Urothelium cell line (cell line): ENCODE measurements at places on chromosomes 2 and 18.

- DNase-seq = no peak
Measured at GRCh38 chr2:149012545-149012944, 26.0 kb upstream of the LYPD6B start.

DNA sequence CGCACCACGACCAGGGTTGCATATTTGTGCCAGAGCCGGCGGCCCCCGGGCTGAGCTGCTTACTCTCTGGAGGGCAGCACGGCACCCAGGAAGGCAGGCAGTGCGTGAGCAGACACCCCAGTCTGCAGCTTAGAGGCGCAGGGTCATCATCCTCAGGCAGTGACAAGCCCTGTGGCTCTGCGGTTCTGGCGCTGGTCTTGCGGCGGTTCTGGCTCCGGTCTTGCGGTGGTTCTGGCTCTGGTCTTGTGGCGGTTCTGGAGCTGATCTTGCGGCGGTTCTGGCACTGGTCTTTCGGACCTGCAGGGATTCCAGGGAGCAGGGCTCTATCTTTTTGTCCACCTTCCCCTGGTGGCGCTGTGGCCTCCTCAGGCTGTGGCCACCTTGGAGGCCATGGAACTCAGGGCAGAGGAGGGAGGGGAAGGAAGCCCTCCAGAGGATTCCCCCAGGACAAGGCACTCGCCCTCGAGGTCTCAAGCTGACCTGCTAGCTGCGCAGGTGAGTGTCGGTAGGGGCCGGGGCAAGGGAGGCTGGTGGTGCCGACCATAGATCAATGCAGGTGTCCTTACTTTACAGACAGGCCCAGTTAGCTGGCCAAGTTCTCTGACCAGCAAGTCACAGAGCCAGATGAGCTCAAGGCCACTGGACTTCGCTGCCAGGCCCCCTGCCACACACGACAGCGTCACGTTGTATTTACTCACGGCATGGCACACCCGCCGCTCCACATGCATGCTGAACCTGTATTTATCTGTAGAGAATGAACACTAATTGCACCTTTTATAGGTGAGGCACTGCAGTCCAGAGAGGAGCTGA lies 14.9 kb downstream of the ESPNL start:
- no peak for DNase-seq

- DNase-seq = peak; percentile 71
Measured at GRCh38 chr2:112626604-112627059, 19.1 kb upstream of the SLC20A1 start.

DNA sequence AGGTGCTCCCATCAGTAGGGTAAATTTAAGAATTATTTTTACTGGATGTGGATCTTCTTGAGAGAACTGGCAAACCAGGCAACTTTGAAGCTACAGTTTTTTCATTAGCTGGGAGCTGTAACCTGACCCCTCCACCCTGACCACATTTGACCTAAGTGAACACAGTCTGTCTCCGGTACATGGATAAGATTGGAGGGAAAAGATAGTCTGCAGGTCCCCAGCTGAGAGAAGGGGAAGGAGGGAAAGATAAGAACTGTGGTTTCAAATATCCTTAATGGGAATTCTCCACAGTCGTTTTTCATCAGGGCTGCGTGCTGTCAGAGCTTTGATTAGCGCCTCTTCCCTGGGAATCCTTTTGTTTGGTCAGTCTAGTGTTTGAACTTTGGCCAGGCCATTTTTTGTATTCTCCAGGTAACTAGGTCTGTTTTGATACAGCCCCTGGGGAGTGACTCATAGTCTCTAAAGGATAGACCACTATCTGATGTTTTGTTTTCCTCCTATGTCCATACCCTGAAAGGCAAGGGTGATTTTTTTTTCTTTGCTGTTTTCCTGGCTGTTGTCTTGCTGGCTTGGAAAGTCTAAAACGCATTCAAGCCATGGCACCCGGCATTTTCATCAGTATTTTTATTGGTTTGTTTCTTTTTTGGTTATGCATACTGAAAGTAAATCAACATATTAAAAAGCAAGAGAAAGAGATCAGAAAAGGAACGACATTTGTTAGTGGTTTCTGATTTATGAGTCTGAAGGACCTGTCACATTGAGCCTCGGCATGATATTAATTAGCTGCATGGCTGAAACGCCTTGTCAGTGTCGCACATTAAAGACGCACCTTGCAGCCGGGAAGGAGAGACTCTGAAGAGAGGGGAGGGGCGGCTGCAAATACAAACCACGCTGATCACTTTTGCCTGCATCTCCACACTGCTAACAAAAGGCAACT lies 183.4 kb upstream of the FN1 start:
- DNase-seq = peak; percentile 46

GRCh38 chr2:16546128-16546754 lies 119.4 kb downstream of the CYRIA start:
- peak; percentile 65 for DNase-seq

GRCh38 chr2:28425464-28425835 lies 32.8 kb downstream of the FOSL2 start:
- no peak for DNase-seq
